ENCODE measurements at places on chromosomes 1 and 21.

DNA sequence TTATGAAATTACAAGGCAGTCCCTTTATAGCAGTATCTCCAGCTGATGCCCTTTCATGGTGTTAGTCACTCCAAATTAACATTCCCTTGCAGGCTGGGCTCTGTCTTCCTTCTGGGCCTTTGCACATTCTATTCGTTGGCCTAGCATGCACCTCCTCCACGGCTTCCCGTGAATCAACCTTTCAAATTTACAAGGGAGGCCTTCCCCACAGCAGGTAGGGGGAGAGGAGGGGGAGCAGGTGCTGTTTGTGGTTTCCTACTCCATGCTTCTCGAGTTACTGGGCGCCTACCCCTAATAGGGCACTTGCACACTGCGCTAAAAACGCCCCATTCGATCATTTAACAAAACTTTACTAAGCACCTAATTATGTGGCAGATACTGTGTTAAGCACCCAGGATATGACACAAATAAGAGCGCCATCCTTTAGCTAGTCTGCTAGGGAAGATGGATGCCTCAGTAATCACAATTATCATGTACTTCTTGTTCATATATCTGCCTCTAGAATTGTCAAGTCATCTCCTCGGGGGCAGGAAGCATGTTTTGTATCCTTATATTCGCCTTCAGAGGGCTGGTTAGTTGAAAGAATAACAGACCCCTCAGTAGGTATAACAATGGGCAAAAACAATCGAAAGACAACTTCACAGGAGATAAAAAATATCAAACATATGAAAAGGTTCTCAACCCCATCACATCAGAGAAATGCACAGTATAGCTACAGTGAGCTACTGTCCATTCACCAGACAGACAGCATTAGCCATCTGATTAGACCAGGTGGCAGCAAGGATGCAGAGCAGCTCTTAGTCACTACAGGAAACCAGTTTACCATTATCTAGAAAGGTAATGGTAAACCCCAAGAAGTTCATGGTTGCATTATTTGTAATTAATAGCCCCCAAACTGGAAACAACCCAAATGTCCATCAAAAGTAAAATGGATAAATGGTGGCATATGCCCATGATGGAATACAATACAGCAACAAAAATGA lies 1.7 kb upstream of the ADAR start:
- peak; percentile 33 for DNase-seq

- DNase-seq, result no peak
Observed at GRCh38 chr1:203217668-203218067, 11.8 kb downstream of the CHIT1 start.

DNA sequence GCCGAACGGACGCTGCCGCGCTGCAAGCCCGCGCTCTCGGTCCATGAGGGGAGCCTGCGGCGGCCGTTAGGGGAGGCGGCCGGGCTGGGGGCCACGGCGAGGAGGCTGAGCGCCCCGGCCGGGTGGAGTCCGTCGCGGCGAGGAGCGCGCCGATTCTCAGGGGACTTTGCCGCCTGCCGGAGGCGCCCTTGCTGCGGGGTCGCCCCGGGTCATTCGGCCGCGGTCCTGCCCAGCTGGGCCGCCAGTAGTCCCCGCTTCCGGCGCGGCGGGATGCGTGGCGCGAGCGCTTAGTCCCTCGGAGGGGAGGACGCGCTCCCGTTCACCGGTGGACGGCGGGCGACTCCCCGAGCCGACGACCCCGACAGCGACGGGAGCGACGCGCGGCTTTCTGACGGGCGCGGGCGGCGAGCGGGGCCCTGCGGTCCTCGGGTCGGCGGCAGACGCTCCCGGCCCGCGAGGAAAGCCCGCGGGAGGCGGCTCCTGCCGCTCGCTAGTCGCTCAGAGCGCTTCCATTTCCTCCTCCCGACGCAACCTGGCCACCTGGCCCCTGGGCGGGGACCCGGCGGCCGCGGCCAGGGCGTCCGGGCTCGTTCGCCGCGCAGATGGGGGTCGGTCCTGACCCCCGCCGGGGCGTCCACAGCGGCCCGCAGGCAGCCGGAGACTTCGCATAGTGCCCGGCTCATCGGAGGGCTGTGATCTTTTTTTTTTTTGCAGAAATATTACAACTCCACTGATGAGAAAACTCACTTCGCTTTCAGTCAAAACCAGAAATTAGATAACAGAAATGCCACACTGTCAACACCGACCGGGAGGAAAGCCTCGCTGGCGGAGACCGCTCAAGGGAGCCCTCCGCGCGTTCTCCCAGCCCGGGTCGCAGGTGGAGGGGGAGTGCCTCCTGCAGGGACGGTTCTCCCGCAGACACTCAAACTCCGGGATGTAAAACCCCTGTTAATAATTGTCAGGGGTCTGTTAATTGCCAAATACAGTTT lies 641 bp upstream of the ZBTB21 start:
- peak; percentile 67 for DNase-seq

DNA sequence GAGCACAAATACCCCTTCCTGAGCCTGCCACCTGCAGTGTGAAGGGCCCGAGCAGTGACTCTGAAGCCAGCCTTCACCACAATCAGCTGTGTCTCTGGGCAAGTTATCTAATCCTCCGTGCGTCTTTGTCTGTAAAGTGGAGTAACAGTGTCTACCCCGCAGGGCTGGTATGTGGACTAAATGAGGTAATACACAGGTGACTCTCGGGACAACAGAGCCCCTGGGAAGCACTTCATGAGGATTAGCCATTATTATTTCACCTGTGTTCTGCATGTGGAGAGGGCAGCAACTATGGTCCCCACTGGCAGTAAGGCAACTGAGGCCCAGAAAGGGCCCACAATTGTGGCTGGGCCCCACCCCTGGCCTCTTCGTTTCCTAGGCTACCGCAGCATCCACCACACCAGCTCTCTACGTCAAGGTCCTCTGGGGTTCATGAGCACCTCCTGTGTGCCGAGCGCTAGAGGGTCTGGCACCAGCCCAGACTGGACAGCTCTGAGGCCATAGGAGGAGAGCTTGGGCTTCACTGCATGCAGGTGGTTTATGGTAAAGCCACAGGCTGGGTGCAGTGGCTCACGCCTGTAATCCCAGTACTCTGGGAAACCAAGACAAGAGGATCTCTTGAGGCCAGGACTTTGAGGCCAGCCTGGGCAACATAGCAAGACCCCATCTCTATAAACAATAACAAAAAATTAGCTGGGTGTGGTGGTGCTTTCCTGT lies 41.3 kb upstream of the LRP8 start:
- DNase-seq, result no peak

DNA sequence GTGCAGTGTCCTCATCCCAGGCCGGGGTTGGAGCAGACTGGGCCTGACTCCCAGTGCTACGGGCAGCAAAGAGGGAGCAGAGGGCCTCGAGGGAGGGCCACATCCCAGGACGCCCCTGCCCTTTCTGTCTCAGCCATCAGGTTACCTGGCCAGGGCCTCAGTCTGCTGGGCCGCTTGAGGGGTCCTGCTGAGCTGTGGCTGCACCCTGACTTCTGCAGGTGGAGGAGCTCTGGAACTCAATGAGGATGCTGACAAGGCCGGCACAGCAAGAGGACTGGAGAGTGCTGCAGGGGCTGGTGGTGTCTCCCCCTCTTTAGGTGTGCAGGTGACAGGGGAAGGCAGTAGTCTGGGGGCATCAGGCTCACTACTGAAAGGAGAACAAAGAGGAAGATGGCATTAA lies 3.3 kb downstream of the ZNF692 start:
- no peak for DNase-seq

DNA sequence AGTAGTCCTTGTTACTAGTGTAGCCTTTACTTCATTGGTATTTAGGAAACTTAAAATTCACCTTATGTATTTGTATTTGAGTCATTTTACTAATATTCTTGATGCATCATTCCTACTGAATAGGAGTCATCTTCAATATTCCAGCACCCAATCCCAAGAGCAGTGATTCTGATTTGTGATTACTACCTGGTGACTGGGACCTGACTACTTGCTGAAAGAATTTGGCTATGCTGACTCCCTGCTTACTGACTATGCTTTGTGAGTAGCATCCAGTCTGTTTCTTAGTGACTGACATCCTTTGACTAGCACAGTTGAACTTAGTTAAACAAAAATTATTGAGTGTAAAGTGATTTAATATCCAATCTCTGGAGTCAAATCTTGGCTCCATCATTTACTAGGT lies 129.9 kb upstream of the NEGR1 start:
- DNase-seq, result no peak
